ENCODE measurements at places on chromosomes 3 and 15. TPM values are rescaled to one million over a fixed set of nuclear protein-coding genes. Genes with fewer than 3 reads are reported as not detected.

The IQGAP1 gene
- total RNA-seq = 212 TPM

The ZPLD1 gene
- not detected for total RNA-seq

The ZXDC gene
- 28.6 TPM for total RNA-seq

The TUSC7 gene
- not detected for total RNA-seq

The LYZL4 gene
- total RNA-seq = not detected

The CHSY1 gene
- 35.6 TPM for total RNA-seq

The TMEM42 gene
- 9.4 TPM for total RNA-seq

The ACTC1 gene
- total RNA-seq = not detected

The SCAANT1 gene
- total RNA-seq = not detected

The NRG4 gene
- not detected for total RNA-seq

The P3H2 gene
- not detected for total RNA-seq

The RBP2 gene
- total RNA-seq = not detected

The SRGAP3 gene
- 7.1 TPM for total RNA-seq

The LRTM1 gene
- total RNA-seq = not detected

The ARIH1 gene
- 112 TPM for total RNA-seq

The TF gene
- total RNA-seq = 0.43 TPM

Measured in T-helper 2 cell treated with Interferon-gamma antibody and Interleukin-4, amounts not matched to agents 100 ng/mL and 5 ng/mL, for 36 hours (primary cell).